Naive thymus-derived CD4-positive, alpha-beta T cell (primary cell): ENCODE measurements at places on chromosomes 5 and 9.

DNA sequence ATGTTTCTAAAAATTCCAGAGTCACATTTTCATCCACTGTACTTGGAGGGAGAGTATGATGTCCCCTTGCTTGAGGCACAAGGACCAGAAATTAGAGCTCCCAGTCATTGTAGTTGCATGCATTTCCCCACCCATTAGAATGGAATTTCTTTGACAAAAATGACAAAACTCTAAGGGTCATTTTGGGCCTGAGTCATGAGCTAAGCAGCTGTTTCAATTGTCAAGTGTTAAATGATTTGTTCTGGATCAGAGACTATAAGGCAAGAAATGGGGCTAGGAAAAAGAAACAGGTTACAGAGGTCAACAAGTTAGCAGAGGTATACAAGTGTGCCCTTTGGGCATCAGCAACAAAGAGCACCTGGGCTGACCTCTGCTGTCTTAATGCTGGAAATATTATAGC, 131.2 kb upstream of the IQGAP2 start:
- no peak for DNase-seq

DNA sequence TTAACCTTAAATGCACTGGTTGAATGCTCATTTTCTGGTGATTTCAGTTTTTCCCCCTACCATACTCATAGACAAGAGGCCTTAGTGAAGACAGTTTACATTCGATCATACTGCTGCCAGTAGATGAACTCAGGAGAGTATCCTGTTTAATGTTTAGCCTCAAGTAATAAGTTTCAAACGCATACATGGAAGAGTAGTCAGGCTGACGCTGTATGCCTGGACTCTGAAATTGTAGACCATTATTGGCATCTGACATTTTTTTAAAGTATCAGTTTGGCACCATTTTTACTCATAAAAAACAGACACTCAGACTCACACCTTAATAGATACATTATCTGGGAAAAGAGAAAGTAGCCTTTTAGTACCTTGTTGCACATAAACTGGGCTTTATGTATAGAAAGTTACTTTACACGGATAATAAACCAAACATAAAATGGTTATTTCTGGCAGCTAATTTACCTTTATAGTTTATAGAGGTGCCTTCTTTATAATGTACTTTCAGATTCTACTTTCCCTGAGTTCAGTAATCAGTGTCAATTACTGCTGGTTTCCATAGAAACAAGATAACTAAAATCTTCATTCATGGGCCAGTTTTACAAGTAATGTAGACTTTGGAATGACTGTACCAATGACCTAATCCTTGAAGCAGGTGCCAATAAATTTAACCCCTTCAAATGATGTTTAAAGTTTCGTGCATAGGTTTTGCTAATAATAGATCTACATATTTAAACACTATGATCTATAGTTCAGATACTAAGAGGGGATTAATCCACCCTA, 183.8 kb upstream of the ITGA1 start:
- DNase-seq: no peak

GRCh38 chr9:69671879-69672595, at the start of gene APBA1:
TSS of gene APBA1 (minus strand) at chr9:69672371.
- DNase-seq: peak; percentile 66

DNA sequence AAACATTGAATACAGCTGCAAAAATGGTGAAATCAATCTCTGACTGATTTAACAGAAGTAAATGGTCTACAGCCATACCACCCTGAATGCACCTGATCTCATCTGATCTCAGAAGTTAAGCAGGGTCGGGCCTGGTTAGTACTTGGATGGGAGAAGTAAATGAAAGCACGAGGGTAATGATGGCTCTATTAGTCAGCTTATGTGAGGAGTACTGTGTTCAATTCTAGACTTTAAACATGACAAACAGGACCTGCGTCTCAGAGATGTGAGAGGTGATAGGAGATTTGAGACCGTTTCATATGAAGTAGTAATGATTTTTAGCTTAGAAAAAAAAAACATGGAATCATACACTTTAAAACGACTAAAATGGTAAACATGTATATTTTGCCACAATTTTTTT, 77.1 kb upstream of the SUSD1 start:
- DNase-seq: no peak
